ENCODE measurements at places on chromosomes 12 and 14.

DNA sequence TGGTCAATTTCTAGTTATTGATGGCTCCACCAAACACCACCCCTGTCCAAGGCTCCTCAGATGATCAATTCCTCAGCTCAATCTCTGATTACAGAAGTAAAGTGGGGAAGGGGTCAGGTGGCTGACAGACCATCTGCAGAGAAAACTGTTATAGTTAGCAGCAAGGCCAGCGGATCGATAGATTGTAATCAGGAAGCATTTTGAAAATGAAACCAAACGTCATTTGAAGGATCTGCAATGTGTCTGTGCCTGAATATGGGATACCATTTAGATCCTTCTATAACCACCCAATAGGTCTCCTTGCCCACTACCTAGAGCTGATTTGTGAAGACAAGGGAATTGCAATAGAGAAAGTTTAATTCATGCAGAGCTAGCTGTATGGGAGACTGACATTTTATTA is 11.6 kb downstream of the HCAR2 start:
- DNase-seq: no peak

DNA sequence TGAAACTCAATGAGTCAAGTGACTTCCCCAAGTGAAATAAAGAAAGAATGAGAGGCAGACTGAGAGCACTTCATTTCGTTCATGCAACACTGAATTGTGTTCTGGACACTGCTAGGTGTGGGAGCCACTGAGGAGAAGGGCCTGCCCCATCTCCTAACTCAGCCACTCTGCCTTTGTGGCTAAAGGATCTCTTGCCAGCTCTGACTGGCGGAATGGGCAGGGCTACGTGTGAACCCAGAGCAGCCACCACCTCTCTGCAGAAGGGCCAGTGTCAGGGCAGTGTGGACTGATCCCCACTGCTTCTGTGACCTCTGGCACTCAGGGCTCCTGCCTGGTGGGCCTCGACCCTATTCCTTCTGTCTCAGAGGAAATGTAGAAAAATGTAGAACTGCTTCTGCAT is 46.5 kb upstream of the GZMB start:
- DNase-seq: no peak

- peak; percentile 32 for DNase-seq
These were observed 267.4 kb upstream of the HMGA2 start for GRCh38 chr12:65556676-65557437.

DNA sequence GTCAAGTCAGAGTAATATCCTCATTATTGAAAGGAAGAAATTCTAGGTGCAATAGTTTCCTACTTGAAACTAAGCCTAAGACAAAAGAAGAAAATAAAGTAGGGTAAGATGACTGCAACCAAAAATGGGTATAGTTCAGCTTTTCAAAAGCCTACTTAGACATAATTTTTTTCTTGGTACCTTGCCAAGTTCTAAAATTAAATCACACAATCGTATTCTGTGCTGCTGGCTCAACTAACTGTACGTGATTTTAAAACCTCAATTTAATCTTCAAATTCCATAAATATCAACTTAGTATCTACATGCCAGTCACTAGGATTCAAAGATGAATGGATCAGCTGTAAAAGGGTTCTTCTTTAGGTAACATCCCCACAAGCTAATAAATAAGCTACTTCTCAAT is 56.9 kb downstream of the SCAF11 start:
- no peak for DNase-seq

DNA sequence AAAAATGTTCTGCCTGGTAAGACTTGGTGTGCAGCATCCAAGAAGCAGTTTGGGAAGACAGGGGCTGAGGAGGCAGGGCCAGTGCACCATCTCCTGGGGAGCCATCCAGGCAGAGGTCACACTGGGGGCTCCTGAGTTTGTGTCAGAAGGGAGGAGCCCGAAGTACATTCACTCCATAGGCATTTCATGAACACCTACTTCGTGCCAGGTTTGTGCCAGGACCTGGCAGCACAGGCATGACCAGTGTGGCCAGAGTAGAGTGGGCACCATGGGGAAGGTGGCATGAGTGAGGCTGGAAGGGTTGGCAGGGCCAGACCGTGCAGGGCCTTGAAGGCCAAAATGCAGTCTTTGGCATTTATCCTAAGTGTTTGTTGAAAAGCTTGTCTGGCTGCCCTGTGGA is 86.5 kb upstream of the RIN3 start:
- no peak for DNase-seq

DNA sequence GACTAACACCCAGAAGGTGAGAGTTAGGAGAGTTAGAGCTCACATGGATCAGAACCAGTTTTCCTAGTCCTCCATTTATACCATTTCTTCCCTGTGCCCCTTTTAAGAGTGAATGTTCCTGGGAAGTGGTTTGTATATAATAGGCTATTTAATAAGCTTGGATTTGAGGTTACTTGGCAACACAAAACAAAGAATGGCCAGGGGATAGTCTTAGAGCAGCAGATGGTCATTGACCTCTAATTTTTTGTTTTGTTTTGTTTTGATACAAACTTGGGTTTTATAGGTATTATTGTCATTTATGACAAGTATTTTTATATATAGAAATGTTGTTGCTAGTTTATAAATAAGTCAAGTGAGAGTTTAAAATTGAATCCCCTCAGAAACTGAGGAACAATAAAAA is 35.8 kb downstream of the VEZT start:
- no peak for DNase-seq

DNA sequence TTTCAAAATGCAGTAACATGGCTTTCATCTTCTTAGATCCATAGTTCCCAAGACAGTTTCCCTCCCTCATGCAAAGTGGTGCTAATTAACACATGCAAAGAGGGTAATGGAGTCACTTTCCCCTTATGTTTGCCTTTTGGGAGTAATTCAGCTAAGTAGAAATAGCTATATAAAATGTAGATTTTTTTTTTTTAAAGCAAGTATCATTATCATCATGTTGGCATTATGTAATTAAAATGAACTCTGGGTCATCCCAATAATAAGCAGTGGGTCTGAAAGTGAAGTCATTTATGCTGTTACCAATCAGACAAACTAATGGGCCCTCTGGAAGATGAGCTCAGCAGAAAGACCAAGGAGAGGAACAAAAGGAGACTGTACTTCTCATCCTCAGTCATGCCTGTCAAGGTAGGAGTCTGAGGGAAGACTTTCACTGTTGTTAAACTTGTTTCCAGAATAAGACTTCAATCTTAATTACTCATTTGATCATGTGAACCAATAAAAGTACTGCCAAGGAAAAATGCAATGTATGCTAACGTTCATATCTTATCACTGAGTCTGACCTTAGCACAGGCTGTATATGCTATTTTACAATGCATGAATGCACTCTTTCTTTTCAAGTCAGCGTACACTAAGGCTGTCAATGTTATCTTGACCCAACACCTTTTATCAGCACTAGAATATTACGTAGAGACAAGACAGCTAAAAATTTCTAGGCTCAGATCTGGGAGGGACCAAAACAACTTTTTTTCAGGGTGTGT is 26.8 kb downstream of the AREL1 start:
- no peak for DNase-seq

DNA sequence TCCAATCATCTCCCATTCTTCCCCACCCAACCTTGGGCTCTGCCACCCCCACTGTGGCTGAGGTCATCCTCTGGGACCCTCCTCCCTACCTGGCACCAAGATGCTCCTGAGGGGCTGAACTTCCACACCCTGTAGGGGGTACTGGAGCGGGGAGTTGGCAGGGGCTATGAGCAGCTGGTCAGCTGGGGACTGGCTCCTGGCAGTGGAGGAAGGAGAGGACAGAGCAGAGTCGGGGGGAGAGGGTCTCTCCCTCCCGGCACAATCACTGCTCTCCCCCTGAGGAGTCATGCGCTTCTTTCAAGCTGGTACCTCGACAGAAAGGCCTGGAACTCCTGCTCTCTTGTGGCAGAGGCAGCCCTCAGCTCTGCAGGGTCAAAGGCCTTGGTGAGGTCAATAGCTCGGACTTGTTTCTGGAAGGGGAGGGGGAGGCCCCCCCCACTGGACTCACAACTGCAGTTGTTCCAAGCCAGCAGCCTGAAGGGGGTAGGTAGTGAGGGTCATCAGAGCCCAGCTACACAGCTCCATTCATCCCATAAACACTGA is 2.0 kb downstream of the B4GALNT1 start:
- no peak for DNase-seq

DNA sequence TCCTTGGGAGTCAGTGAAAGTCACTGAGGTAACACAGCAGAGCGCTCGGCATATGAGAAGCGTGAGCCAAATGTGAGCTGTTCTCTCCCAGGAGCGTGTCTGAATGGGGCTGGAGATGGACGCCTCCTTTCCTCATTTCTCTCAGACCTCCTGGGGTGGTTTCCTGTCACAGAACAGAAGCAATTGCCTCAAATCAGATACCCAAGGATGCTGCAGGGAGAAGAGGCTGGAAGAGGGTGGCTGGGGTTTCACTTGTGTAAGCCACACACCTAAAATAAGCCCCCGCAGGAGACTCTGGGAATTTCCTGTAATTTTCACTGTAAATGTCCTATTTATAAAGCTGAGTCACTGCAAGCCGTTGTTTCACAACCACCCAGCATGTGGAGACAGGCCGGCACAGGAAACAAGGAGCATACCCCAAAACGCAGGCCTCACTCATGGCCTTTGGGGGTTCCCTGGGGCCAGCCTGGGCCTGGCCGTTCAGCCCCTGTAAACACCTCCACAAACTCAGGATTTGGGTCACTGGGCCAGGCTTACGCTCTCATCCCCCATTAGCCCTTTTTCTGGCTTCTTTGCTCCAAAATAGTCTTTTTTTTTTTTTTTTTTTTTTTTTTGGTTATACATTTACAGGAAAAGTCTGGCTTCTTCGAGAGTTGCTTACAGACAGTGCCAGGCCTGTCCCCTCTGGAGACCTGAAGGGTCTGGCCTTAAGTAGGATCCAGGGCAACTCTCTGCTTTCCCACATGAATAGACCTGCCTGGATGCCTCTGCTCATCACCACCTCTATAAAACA is 55.3 kb downstream of the VCPKMT start:
- DNase-seq: no peak

DNA sequence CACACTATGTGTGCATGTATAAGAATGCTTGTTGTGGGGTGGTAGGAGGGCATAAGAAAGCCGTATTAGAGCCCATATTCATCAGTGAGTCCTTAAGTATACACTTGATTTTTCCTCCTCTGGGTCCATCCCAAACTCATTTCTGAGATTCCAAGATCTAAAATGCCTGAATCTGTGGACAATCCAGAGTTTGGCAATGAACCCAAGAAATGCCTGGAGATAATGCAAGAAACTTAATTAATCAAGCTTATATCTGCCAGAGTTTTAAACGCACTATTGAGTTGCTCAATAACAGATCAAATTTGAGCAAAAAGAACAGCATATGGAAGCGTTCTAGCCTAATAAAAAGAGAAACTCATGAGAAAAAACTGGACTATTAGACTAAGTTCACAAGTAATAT is 143.4 kb upstream of the NAV3 start:
- no peak for DNase-seq

- no peak for DNase-seq
These were observed 12.9 kb downstream of the ETV6 start for GRCh38 chr12:11662369-11662768.

DNA sequence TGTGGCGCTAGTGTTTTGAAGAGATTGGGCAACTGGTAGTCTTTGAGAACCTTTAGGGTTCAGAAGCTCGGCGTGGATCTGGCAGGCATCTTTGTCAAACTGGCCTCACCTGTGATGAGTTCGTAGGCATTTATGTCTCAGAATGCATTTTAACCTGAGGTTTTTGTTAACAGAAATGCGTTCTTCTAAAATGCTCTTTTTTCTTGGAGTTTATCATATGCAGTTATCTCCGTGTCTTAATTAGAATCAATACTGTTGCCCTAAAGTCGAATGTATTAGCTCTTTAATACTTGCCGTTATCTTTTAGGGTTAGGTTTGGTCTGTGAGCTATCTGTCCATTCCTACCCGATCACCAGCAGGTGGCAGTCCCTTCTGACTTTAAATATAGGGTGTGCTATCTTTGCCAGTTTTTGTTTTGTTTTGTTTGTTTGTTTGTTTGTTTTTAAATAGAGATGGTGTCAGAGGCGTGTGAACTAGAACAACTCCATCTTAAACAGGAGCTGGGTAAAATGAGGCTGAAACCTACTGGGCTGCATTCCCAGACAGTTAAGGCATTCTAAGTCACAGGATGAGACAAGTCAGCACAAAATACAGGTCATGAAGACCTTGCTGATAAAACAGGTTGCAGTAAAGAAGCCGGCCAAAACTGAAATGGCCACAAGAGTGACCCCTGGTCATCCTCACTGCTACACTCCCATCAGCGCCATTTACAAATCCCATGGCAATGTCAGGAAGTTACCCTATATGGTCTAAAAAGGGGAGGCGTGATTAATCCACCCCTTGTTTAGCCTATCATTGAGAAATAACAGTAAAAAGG is 1.4 kb downstream of the ATF1 start:
- DNase-seq: peak; percentile 18

DNA sequence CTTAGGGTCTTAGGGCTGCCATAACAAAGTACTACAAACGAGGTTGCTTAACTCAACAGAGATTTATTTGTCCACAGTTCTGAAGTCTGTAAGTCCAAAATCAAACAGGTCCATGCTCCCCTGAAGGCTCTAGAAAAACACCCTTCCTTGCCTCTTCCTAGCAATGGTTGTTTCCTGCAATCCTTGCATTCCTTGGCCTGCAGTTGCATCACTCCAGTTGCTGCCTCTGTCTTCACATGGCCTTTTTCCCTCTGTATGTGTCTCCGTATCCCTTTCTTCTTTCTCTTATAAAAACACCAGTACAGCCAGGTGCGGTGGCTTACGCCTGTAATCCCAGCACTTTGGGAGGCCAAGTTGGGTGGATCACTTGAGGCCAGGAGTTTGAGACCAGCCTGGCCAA is 17.4 kb downstream of the KCNMB4 start:
- DNase-seq: no peak

DNA sequence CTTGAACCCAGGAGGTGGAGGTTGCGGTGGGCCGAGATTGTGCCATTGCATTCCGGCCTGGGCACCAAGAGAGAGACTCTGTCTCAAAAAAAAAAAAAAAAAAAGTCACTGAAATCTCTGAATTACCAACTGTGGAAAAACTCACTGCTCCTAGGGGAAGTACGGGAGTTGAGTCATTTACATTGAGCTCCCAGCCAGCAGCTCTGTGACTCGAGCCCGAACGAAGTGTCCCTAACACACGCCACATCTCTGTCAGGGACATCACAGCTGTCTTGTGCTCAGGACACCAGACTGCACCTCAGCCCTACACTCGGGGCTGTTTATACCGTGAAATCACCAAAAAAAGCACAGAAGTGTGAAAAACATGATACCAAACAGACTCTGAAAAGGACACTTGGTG is 21.1 kb downstream of the ATP6V0A2 start:
- no peak for DNase-seq

DNA sequence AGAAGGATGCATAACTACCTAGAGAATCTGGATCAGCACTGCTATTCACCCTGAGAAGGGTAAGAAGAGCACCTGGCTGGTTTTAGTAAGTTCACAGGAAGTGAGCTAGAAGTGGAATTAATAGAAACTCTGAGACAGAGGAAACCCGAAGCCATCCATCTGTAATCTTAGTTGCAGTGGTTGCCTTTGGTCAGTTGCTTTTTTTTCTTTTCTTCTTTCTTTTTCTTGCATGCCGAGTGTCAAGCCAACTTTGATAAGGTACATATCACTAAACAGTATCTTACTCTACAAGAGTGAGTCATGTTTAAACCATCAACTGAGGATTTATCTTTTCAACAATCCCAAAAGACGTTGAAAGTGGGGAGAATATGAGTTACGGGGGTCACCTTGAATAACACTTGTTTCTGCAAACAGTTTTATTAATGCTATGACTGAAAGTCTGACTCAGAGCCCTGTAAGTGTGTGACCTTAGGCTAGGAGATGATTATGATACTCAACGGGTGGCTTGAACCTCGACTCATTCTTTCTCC is 26.7 kb downstream of the C12orf75 start:
- no peak for DNase-seq
